ENCODE measurements at places on chromosomes 4 and X.

GRCh38 chr4:101157415-101158133 is 189.8 kb downstream of the PPP3CA start:
- DNase-seq, result no peak

DNA sequence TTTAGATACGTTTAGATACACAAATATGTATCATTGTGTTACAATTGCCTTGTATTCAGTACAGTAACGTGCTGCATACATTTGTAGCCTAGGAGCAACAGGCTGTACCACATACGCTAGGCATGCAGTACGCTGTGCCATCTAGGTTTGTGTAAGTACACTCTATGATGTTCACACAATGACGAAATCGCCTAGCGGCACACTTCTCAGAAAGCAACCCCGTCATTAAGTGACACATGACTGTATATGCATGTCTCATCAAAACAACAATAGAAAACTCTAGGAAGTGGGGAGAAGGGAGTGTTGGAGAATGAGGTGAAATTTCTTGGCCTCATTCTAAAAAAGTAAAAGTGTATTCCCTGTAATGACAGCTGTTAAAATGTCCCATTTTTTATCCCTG is 32.7 kb downstream of the CCDC149 start:
- DNase-seq, result no peak

GRCh38 chr4:2337896-2338295 is 76.0 kb upstream of the MXD4 start:
- no peak for DNase-seq

GRCh38 chr4:59195839-59196238 is 2004.3 kb upstream of the ADGRL3 start:
- DNase-seq, result no peak

- DNase-seq, result no peak
These were observed 660.2 kb downstream of the ADGRL3 start for GRCh38 chr4:61860376-61860775.

DNA sequence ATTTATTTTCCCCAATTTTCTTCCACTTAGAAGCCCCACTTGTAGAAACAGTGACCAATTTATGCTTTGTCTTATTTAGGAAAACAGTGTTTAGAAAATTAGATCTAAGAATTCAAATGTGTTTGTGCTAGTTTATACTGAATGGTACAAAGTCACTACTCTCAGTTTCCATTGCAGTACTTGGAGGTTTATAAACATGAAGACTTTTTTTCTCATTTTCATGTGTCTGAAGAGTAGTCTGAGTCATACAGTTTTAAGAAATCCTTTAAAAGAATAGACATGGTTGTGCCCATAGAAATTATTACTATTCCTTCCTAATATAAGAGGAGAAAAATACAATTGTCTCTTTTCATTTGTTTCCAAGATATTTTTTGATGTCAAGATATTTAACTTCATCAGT is 458.7 kb downstream of the NAF1 start:
- no peak for DNase-seq

GRCh38 chrX:132394591-132394990 is 94.2 kb downstream of the MBNL3 start:
- no peak for DNase-seq

- no peak for DNase-seq
These were observed 192.2 kb upstream of the LEF1 start for GRCh38 chr4:108360754-108361445.

- DNase-seq, result no peak
These were observed 113.7 kb upstream of the LSM6 start for GRCh38 chr4:146061610-146062334.

GRCh38 chrX:64842492-64842891 is 133.8 kb downstream of the ZC4H2 start:
- DNase-seq, result no peak

DNA sequence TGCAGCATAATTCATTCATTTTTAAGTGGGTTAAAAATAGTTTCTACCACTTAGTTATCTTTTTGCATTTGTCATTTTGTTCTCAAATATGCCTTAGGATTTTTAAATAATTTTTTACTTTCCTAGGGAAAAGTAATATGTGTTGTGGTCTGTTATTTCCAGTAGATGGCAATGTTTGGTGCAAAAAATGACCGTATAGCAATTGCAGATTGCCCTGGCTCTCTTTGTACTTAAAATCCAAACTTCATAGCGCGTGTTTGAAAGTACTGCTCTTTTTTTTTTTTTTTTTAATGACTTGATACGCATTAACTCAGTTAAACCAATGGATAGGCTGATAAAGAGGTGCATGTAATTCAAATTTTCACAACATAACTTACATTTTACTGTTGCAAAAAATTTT is 74.4 kb upstream of the RBMX start:
- no peak for DNase-seq

- DNase-seq, result no peak
These were observed 8.1 kb downstream of the LAMTOR3 start for GRCh38 chr4:99886146-99886545.

DNA sequence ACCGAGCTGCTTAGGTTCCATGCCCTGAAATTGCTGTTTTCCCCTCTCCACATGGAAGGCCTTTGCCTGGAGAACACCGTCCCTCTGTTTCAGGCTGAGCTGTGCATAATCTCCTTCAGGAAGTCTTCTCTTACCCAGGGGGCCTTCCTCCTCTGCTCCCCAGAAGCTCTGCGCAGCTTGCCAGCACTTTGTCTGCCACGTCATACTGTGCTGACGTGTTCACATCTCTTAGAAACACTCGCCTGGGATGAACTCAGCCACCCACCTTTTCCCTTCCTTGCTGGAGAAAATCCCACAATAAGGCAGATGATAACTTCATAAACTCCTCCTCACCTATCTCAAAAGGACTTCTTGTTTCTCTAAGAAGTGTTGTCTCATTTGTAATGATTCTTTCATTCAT is 110.7 kb downstream of the ARHGAP10 start:
- DNase-seq, result no peak

DNA sequence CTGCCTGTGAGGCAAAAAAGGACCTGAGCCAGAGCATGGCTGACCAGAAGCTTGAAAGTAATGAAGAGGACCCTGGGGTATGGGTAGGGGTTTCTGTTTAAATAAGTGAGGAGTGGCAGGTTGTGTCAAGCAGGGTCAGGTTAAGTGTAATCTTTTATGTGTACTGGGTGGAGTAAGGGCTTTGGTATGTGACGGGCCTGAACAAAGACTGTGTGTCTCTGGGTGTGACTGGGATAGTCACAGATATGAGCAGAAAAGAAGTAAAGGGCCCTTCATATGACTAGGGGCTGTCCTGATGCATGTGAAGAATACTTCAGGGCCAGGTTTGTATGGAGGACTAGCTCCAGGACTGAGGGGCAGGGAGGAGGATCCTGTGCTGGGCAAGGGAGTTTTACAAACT is 82.4 kb downstream of the ITIH6 start:
- no peak for DNase-seq

- no peak for DNase-seq
These were observed 146.8 kb downstream of the DCLK2 start for GRCh38 chr4:150224896-150225591.

DNA sequence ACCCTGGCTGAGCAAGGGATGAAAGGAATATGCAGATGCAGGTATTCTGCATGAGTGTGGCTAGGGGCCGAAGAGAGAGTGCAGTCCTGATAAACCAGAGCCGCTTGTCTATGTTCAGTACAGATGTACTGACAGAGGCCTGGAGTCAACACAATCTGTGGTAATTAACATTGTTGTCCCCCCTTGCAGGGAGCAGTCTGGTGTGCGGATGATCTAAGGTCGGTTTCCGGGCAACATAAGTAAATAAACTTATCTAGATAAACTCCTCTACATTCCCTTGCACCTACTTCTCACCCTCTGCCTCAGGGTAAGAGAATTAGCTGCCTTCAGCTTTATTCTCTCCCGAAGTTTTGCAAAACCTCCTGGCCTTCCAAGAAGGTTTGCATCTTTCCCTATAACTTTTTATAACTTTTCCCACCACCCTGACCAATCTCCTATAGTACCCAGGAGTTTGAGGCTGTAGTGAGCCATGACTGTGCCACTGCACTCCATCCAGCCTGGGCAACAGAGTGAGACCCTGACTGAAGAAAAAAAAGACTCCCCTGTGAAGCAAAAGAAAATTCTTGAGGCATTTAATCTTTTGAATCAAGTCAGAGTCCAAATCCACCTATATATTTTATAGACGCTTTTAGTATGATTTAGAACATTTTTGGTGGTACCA is 26.6 kb downstream of the SNX25 start:
- DNase-seq, result no peak

DNA sequence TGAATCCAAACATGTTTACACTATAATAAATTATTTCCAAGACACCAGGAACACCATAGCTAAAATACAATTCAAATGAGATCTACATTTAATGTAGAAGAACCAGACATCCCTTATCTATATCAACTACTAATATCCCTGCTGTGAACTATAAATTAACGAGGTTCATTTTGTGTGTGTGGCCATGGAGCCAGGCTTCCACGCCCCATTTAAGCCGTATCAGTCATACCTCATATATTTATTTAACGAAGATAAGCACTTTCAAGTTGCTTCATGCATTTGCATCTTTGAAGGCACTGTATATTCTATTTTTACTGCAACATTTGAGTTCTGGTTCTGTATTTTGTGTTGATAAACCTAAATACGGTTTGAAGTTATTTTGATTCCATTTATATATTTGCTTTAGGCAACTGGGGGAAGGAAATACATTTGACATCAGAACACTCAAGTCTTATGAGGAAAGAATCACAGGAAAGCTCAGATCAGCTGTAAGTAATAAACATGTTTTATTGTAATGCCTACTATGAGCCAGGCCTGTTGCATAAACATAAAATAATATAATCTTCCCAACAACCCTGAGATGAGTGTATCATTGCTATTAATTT is 45.1 kb upstream of the WDR17 start:
- no peak for DNase-seq

DNA sequence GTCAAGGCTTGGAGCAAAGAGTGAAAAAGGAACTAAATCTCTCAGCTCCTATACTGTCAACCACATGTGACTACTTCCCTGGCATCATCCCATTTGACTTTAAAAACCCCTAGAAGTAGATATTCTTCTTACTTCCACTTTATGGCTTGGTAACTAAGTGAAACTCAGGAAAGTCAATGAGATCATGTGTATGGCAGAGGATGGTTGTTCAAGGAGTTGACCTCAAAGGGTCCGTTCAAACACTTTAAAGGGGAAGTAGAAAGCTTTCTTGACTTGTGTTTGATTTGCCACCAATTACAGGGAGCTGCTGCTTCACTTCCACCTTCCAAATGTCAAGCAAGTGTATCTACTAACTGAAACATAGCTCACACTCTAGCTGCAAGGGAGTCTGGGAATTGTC is 187.2 kb downstream of the RAB28 start:
- no peak for DNase-seq

GRCh38 chrX:40095583-40096394 is 2.0 kb downstream of the BCOR start:
- no peak for DNase-seq

GRCh38 chrX:38860106-38861013 is 59.1 kb downstream of the MID1IP1 start:
- DNase-seq, result peak; percentile 0

- no peak for DNase-seq
These were observed 32.3 kb upstream of the CXCL8 start for GRCh38 chr4:73707918-73708577.

DNA sequence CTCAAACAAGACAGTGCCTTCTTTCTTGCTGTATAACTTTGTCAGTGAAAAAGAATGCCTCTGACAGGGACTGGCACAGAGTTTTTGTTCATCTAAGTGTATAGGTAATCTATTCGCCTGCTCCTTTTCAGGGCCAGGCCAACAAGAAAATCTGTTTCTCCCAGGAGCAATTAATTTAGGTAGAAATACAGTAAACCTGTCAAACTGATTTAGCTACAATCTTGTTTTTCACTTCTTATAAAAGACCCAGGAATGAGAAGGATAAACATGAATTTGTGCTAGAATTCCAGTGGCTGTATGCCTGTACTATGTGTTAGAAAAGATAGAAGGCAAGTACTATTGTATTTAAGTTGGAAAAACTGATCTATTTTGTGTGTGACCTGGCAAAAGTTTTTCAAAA is 6.1 kb downstream of the TMA16 start:
- DNase-seq, result no peak

DNA sequence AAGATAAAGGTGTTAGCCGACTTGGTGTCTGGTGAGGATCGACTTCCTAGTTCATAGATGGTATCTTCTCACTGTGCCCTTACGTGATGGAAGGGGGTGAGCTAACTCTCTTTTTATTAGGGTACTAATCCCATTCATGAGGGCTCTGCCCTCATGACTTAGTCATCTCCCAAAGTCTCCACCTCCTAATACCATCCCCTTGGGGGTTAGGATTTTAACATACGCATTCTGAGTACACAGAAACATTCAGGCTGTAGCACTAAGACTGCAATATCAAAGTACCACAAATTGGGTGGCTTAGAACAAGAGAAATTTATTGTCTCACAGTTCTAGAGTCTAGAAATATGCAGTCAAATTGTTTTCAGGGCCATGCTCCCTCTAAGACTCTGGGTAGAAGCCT is 58.0 kb upstream of the IL13RA1 start:
- no peak for DNase-seq

- DNase-seq, result no peak
These were observed 662 bp downstream of the APBB2 start for GRCh38 chr4:41213625-41214135.

- DNase-seq, result no peak
These were observed 153.1 kb downstream of the AMELX start for GRCh38 chrX:11446336-11446735.

DNA sequence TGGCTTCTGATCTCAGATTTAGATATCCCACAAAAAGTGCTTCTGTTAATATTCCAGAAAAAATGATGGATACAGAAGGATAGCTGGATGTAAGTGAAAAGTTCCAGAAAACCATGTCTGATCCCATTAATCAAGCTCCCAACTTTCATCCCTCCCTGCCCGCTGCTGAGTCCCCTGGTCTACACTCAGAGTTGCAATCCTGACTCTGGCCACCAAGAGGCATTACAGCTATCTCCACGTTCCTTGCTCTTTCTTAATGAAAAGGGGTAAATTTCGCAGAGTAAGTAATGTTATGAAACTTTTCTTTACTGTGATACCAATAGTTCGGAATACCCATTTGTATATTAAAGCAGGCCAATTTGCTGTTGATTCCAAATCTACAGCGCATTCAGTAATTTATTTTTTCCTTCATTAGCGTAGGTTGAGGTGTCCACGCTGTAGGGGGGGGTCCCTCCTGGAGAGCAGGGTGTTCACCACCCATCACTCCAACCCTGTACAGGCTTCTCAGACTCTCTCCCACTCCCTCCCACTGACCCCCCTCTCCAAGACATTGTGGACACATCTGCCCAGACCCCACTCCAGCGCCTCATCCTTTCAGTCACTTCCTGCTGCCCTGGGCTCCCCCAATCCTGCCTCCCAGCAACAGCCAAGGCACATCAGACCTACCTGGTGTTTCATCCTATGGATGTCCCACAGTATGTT is 55.1 kb downstream of the RAB40A start:
- no peak for DNase-seq

DNA sequence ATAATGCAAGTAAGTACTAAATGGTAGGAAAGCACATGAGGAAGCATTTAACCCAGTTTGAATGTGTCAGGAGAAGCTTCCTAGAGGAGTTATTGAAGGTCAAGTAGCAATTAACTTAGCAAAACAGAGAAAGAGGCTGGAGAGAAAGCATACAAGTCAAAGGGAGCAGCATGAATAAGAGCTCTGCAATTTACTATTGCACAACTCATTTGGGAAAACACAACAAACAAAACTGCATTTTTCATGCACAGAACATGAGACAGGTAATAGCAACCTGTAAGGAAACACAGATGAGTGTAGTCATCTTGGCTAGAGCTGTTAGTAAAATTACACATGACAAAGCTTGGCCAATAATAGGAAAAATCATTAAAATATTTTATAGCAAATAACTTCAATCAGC is 538.1 kb downstream of the PPP4R3C start:
- no peak for DNase-seq

GRCh38 chr4:185086053-185086452 is 57.0 kb upstream of the SLC25A4 start:
- no peak for DNase-seq

- DNase-seq, result no peak
These were observed 17.5 kb downstream of the ARSJ start for GRCh38 chr4:113962016-113962347.
